ENCODE measurements at places on chromosomes 7 and 10.

- no peak for DNase-seq
Observed at GRCh38 chr7:116582806-116583444, 58.1 kb downstream of the CAV1 start.

- no peak for DNase-seq
Observed at GRCh38 chr7:20831956-20832355, 45.3 kb upstream of the SP8 start.

GRCh38 chr10:62581351-62581750 is 207.2 kb downstream of the ZNF365 start:
- DNase-seq: no peak

- DNase-seq: no peak
Observed at GRCh38 chr10:74923556-74923955, 97.2 kb downstream of the KAT6B start.

- no peak for DNase-seq
Observed at GRCh38 chr10:20686015-20686635, 211.0 kb downstream of the NEBL start.

DNA sequence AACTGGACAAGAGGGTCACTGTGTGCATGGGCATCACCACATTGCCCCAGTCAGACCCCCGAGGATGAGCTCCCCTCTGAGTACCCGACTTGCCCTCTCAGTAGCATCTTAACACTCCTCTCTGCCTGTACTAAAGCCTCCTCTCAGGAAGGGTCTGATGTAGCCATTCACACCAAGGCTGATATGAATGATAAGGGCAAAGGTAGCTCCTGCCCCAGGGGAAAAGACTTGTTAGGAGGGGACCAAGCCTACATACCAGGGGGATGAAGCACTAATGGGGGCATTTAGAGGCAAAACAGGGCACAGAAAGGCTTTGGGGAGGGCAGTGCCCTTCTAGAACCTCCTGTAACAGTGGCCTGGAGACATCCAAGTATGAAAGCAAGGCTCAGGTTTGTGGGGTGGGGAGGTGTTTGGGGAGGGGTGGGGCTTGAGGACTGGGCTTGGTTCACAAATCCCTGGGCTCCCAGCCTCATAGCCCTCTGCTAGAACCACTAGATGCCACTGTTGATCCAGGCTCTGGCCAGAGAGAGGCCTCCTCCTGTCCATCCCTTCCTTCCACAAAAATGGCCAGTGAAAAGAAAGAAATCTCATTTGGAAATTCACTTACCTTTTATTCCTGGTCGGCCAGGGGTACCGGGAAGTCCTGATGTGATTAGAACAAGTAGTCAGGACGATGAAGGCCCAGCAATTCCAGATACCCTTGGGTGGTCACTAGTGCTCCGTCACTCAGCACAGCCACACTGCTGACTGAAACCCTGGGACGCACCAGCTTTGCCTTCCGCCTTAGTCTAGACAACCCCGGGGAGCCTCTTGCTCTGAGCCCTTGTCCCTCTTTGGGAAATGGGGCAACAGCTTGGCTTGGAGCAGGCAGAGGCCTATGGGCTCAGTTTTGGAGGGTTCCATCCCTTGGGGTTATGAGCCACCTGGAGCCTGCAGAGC is 40.3 kb downstream of the COL17A1 start:
- peak; percentile 20 for DNase-seq

DNA sequence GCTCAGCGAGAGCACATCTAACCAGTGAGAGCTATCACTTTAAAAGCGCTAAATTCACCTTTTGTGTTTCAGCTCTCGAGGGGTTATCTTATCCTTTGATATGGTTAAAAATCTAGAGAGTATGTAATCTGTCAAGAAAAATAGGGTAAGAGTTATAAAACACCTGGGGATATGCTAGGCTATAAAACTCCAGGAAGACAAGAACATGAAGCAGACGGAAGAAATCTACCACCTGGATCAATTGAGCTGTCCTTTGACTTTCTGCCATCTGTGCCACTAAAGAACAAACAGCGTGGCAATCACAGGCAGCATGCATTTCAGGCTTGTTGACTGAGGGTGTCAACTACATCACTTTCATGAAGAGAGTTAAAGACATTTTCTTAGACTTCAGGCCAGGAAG is 83.1 kb downstream of the ZNF248 start:
- no peak for DNase-seq

- no peak for DNase-seq
Observed at GRCh38 chr10:103648636-103649532, 155.4 kb downstream of the NEURL1 start.

DNA sequence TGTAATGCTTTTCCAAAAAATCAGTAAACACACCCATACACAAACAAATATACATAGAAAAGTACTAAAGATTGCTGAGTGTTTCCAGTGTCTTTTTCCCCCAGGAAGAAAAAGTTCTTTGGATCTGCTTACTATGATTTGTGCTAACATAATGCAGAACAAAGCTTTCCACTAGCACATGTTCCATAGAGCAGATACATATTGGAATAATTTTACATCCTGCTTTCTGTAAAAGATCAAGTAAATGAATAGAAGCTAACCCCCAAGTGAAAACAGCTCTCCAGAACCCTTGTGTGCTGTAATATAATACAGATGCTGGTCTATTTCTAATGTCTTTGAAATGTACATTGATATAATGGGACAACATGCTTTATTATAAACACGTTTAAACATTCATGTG is 125.5 kb downstream of the PON1 start:
- no peak for DNase-seq

- DNase-seq: no peak
Observed at GRCh38 chr7:30968294-30968693, 4.5 kb downstream of the GHRHR start.

GRCh38 chr7:83648464-83649241 is at the start of gene SEMA3E:
Gene SEMA3E (minus strand): TSS chr7:83649139.
- DNase-seq: no peak

DNA sequence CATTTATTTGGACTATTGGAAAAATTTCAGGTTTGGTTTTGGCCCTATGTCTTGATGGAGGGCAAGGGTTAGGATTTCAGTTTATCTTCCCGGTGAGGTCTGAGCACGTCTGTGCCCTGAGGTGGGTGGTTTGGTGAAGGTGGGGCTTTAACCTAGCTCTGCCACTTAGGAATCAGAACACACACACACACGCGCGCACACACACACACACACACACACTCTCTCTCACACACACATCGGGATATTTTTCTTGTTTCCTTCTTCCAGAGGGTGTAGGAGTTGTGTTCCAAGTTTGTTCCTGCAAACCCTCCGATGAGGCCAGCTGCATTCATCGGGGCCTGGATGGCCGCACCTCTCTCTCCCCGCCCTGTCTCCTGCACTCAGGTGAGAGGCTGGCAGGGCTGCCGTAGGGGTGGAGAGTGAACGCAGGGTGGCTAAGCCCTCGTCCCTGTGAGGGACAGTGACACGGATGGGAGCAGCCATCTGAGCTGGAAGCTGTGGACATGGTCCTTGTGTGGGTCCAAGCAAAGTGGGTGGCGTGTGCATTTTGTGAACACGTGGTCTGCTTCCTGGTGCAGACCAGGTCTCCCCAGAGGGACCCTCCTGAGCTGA is 34.2 kb downstream of the CHST12 start:
- DNase-seq: no peak

- no peak for DNase-seq
Observed at GRCh38 chr7:99171731-99172130, 27.8 kb upstream of the SMURF1 start.

- no peak for DNase-seq
Observed at GRCh38 chr10:103697787-103698186, 157.6 kb downstream of the SH3PXD2A start.

GRCh38 chr10:102384053-102384452 is 11.5 kb upstream of the NFKB2 start:
- no peak for DNase-seq

DNA sequence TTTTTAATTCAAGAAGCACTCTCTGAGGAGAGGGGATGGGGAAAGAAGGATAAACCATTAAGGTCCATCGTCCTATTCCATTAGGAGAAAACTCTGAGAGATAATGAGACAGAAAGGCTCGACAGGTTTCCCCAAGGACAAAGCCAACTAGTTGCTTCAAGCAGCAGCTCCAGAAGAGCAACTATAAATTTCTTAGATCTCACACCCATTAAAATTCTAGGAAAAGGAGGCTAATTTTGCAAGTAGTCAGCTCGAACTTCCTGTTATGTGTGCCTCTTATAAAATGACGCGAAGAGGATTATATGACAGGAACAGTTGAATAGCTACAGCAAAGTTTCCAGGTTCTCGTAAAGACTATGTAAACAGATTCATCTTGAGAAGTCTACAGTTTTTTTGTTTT is 52.0 kb upstream of the ST8SIA6 start:
- DNase-seq: no peak

DNA sequence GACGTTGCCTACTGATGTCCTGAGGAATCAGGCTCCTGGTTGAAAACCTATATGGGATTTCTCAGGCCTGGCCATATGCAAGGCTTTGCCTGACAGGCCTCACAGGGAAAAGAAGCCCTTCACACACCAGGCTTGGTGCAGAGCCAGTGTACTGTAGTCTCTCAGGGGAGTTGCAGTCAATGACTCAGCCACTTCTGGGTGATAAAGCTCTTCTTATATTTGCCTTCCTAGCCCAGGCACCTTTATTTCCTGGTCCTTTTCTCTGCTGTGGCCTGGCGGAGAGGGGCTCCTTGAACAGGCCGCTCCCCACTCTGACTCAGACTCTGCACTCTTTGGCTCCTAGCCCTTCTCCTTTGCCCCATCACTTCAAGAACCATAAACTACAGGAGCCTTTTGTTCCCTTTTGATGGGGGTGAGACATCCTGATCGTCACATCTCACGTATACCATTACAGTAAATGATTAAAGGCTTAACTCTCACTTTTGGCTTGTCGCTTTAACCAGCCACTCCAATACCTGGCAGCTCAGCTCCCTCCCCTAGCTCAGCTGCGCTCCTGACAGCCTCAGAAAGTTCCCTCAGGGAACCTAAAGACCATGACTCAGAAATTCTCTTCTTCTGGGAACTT is 33.5 kb downstream of the DPY19L1 start:
- peak; percentile 86 for DNase-seq

DNA sequence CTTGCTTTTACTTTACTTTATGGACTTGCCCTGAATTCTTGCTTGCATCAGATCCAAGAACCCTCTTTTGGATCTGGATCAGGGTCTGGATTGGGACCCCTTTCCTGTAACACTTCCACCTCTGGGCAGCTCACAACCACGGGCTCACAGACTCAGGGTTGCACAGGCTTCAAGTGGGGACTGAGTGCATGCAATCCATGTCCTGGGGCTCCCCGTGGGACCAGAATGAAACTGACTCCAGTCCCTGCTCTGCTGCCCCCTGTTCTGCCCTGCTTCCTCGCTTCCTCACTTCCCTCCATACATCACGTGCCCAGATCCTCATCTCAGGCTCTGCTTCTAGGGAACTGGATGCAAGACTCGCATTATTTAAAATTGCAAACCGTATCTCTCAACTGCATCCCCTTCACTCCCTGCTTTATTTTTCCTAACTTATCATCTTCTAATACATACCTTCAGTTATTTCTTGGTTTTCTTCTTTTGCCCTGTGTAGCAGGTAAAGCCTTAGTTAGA is 23.3 kb upstream of the INMT start:
- DNase-seq: no peak

DNA sequence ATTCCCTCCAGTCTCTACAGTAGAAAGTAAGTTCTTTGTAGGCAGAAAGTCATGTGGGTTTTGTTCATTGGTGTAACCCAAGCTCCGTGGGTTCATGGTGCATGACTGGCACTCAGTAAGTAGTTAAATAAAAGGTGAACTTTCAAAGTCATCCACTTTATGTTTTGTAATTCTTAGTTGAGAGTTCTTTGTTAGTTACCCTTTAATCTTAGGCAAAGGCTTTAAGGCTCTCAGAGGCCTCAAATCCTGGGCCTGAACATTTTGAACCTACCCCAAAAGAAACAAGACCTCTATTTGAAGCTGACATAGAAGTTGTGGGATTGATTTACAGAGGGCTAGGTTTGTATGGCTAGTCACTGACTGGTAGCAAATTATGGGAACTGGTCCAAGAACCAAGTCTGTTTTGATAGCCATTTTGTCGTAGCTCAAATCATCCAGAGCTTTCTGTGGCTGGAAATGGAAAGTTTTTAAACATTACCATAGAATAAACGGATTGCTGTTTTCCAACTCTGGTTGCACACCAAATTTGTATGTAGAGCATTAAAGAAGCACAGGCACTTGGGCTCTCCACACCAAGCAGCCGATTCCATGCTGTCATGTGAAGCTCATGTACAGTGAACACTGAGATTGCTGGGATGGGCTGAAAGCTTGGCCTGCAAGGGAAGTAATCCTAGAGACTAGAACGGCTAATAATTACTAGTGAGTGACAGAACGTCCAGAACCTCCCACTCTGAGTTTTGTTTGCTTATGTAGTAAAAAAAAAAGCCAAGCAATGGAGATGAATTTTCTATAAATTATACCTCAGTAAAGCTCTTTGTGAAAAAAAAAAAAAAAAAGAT is 53.5 kb downstream of the DENND11 start:
- no peak for DNase-seq

- DNase-seq: no peak
Observed at GRCh38 chr7:26457696-26458327, 166.2 kb downstream of the SNX10 start.

DNA sequence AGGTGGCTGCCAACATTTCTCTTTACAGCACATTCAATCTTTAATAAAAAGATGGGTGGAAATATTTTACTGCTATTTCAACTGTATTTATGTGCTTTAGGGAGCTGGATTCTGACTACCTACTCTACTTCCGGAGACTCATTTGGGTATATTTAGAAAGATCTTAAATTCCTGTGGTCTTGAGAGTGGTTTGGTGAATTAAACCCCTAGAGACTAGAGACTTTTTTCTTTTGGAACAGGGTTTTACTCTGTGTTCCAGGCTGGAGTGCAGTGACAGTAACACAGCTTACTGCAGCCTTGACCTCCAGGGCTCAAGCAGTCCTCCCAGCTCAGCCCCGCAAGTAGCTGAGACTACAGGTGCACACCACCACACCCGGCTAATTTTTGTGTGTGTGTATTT is 79.0 kb upstream of the HABP2 start:
- DNase-seq: no peak

- DNase-seq: no peak
Observed at GRCh38 chr7:84722086-84722485, 464.8 kb downstream of the SEMA3D start.

- no peak for DNase-seq
Observed at GRCh38 chr10:131819241-131820072, 81.4 kb upstream of the PPP2R2D start.

DNA sequence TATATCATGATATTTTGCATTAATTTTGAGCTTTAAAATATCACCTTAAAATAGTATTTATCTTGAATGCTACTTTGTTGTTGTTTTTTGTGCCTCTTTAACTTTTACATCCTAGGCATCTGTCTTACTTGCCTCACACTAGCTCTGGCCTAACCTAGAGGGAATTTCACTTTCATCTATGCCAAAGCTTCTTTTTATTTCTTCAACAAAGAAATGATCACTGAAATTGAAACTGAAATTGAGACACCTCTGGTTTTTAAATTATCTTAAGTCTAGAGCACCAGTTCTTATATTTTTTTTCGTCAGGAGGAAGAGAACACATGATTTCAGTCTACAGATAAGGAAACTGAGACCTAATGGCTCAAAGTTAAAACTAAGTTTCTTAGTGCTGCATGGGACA is 3.5 kb upstream of the SCIN start:
- no peak for DNase-seq

- no peak for DNase-seq
Observed at GRCh38 chr10:103144041-103144440, 49.0 kb downstream of the NT5C2 start.

Data from NCI-H1436 (cell line).